ENCODE measurements at places on chromosomes 1 and 21.

DNA sequence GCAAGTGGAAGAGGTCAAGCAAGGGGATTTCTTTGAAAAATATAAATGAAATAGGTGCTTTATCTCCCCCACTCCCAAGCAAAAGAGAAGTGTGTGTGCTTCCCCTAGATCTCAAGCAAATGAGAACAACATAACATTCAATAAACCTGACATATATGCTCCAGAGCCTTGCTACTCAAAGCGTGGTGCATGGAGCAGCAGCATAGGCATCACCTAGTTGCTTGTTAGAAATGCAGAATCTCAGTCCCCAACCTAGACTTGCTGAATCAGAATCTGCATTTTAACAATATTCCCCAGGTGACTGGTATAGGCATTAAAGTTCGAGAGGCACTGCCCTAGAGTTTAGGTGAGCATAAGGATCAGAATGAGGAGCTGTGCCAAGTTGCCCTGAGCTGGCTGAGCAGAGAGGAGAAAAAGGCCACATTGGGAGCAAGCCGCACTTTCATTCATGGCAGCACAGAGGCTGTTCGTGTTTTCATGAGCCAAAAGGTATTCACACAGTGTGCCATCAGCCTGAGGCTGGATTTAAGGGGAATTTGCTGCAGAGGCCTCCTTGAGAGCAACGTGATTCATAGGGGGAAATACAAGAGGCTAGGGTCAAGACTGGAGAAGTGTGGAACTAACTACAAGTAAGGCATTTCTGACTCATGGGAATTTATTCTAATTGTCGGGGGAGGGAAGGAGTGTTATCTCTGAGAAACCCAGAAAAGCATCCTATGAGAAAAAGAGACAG lies 14.3 kb upstream of the LPAR3 start:
- no peak for DNase-seq

GRCh38 chr1:31739346-31739745 lies 24.8 kb downstream of the ADGRB2 start:
- peak; percentile 21 for DNase-seq

GRCh38 chr1:51960262-51960661 lies 30.2 kb downstream of the RAB3B start:
- no peak for DNase-seq

DNA sequence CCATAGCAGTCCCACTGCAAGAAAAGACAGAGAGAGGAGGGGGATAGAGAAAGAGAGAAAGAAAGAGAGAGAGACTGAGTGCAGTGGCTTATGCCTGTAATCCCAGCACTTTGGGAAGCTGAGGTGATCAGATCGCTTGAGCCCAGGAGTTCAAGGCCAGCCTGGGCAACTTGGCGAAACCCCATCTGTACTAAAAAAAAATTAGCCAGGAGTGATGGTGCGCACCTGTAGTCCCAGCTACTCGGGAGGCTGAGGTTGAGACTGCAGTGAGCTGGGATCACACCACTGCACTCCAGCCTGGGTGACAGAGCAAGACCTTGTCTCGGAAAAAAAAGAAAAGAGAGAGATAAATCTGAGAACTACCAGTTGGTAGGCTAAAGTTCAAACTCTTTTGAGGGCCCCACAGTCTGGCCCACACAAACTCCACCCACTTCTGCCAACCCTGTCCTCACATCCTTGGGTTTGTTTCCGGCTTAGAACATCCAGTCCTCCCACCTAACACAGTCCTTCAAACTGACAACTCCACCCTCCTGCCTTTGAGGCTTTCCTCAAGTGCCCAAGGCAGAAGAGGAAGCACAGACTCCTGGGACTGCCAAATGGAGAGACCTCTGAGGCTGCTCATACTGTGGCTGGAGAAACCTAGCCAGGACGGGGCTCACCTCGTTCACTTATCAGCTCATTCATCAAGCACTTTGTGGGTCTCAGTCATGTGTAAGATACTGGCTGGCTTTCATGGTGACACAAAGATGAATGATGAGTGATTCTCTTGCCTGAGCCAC lies 20.1 kb downstream of the TFAP2E start:
- no peak for DNase-seq

DNA sequence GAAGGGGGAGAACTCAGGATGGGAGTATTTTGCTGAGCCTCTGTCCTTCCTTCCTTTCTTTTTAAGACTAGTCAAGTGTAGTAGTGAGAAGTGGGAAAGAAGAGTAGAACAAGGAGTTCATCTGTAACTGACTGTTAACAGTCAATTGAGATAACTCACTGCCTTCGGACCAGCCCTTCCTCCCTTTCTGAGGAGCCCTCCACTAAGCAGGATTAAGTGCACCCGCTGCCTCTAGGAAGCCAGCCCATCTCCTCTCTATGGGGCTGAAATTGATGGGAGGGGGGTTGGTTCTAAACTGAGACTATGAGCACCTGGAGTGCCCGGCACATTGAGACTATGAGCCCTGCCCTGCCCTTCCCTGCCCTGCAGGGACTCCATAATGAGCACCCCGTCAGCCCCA lies 72.7 kb upstream of the TINAGL1 start:
- DNase-seq: no peak

GRCh38 chr21:18000981-18001686 lies 182.0 kb upstream of the C21orf91 start:
- DNase-seq: no peak

DNA sequence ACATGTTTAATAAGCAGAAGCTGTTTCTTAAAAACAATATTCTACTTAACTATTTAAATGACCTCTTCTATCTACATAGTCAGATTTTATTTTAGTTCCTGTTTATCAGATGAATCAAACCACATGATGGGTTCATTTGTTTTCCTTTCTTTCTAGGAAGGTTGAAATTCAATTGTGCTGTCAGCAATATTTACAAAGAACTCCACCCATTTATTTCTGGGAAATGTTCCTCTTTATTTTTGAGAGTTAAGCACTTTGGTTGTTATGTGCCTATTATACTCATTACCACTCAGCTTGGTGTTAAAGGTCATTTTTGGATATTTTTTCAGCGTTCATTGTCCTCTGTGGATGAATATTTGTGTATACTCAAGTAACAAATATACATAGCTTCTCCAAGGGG lies 84.9 kb downstream of the C4BPA start:
- no peak for DNase-seq

DNA sequence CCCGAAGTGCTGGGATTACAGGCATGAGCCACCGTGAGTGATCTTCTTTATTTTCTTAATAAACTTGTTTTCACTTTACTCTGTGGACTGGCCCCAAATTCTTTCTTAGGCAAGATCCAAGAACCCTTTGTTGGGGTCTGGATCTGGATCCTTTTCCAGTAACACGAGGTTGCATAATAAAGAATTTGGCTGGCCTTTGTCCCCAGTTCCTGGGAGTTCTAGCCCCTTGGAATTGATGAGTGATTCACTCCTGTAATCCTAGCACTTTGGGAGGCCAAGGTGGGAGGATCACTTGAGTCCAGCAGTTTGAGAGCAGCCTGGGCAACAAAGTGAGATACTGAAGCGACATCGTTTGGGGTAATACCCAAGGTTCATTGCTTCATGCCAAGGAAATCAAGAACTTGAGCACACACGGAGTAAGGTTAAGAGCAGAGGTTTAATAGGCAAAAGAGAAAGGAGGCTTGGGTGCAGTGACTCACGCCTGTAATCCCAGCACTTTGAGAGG lies 2.2 kb upstream of the TOMM20 start:
- no peak for DNase-seq

DNA sequence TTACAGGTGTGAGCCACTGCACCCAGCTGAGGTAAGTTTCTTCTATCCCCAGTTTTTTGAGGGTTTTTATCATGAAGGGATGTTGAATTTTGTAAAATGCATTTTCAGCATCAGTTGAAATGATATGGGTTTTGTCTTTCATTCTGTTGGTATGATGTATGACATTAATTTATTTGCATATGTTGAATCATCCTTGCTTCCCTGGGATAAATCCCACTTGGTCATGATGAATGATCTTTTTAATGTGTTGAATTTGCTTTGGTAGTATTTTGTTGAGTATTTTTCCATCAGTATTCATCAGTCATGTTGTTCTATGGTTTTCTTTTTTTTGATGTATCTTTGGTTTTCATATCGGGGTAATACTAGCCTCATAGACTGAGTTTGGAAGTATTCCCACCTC lies 141.0 kb downstream of the RPS6KC1 start:
- no peak for DNase-seq

- DNase-seq: no peak
Observed at GRCh38 chr1:211800925-211801607, 29.5 kb downstream of the LPGAT1 start.

GRCh38 chr1:9069326-9070100 lies at the start of gene SLC2A5:
SLC2A5 (minus strand) TSS chr1:9069635; CDS start chr1:9069536, 99 bp downstream.
- no peak for DNase-seq

DNA sequence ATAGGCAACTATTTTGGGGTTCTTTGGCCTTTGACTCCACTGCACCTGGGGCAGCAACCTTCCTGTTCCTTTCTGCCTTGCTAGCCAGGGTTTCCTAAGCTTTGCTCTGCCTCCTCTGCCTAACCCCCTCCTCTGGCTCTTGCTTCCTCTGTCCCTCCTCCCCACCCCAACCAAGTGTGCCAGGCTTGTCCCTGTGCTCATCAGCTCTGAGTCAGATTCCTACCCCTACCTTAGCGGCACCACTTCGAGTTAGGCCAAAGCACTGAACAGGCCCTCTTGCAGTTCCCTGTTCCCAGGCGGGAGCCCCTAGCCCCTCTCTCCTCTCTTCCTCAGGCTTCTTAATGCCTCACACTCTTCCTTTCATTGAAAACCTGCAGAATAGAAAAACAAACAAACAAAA lies 74.8 kb upstream of the HAO2 start:
- no peak for DNase-seq

GRCh38 chr1:67683766-67684525 lies 1.1 kb upstream of the GADD45A start:
- DNase-seq: no peak

DNA sequence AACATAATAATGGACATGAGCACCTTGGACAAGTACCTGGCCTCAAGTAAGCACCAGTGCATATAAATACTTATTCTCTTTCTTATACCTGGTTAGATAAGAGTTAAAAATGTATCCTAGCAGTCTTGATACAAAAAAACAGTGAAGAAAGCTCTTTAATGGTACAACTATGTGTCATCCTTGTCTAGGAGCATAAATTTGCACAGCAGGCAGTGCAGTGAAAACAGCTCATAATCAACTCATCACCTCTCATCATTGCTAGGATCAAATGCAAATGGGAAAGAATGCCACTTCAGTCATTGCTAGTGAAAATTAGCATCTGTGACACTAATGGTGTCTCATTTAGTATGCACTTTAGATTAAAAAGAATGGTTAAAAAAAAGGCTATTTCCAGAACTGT lies 7.6 kb downstream of the SAMSN1 start:
- DNase-seq: no peak

DNA sequence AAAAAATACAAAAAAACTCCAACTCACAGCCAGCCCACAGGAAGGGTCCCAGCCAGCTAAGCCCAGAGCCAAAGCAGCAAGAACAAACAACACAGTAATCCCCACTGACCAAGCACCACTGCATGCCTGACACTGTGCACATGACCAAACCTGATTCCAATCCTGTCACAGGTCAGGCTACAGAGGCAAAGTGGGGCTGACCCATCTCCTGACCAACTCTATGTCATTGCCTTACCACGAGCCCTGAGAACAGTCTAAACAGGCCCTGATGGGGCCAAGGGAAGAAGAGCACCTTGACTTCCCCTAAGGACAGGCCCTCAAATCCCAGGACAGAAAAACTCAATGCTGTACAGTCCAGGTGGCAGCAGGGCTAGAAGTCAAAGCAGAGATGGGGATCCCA lies 2.4 kb downstream of the LSS start:
- no peak for DNase-seq

DNA sequence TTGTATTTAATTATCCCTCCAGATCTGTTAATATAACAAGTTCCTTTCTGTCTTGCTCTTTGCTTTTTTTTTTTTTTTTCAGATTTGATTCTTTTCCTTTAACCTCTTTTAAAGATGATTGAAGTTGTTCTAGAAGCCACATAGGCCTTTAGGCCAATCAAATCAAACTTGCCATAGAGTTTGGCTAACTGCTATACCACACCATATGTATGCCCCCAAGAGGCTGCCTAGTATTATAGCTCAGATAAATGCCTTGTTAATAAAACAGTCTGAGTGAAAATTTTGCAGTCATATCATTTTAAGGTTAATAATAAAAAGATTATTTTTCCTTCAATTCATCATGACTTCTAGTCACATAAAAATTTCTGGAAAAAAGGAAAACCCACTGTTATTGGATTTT lies 696.0 kb upstream of the CHRM3 start:
- DNase-seq: no peak

GRCh38 chr1:226654046-226654667 lies 84.9 kb downstream of the ITPKB start:
- no peak for DNase-seq

DNA sequence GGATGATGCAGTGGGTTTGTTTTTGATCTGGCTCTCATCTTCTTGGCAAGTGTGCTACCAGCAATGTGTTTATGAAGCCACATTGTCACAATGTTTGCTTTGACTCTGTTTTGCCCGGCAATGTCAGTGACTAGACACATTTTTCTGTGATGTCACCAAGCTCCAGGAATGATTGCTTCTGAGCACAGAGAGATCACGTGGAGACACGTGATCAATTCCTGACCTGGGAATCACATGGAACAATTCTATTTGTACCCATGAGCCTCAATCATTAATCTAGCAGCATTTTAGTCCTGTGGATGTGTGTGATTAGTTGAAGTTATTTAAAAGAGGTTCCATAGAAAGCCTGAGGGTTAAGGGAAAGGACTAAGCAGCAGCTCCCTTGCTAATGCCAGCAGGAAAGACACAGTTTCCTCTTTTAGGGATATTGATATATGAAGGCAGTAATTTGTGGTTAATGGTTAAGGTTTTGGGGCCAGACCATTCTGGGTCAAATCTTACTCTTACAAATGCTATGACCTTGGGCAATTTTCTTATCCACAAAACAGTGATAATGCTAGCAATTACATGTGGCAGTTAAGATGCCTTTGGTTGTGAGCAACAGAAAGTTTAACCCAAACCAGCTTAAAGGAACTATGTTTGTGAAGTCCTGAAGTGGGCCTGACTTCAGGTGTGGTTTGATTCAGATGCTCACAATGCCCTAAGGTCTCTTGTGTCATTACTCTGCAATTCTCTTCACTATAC lies 59.0 kb downstream of the FASLG start:
- no peak for DNase-seq

DNA sequence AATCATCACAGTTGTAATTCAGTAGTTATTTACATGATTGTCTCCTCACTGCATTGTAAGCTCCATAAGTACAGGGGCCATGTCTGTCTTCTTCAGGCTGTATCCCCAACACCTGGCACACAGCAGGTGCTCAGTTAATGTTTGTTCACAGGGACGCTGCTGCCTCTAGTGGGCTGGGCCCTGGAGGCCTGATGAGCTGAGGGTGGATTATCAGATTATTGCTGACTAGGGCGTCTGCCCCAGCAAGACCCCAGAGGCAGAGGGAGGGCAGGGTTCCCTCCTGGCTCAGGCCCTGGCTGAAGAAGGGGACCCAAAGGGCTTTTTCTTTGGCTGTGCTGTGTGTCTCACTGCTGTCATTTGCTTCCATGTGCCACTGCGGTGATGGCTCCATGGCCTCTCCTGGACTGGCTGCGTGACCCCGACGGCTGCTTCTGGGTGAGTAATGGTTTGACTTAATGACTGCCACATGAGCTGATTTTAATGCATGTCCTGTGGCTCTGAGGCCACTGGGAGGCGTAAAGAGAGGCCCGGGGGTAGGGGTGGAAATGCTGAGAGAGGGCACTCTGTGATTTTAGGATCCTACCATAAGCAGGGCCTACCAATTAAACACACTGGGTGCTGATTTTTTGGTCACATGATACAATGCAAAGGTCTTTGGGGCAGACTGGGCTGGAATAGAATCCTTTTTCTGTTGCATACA lies 20.8 kb upstream of the EPB41 start:
- DNase-seq: no peak

Measured in T-helper 17 cell (primary cell).